ENCODE measurements at places on chromosomes 2 and 18.

DNA sequence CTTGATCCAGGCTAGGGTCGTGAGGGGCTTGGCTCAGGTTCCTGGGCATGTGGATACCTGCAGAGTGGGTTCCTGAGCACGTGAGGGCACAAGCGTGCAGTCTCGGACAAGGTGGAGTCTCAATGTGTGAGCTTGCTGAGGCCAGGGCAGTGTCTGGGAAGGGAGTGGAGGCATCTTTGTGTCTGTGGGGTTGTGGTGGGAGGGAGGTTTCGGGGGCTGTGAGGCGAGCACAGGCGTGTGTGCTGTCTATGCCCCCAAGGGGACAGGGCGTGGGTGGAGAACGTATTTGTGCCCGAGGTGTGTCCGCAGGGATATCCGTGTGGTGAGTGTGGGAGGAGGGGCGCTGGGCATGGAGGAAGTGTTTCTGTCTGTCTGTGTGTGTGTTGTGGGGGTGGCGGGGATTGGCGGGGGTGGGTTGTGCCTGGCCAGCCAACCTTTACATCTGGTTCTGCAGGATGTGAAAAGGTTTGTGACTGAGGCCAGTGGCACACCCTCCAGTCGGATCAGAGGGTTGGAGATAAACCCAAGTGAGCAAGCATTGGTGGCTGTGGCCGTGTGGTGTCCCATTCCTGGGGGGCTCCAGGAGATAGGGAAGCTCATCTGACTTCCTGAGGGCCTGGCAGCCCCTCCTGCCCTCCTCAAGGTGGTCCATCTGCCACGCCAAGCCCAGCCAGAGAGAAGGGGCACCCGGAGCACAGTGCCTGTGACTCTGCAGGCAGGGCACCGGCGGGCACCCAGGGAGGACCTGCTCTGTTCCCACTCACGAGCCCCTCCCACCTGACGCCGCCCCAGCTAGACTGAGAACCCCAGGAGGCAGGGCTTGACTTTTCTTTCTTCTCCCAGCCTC, 57.1 kb downstream of the ZFP36L2 start:
- DNase-seq: no peak

- DNase-seq: no peak
These were observed 259.1 kb upstream of the RBMS1 start for GRCh38 chr2:160752475-160753330.

GRCh38 chr2:77028032-77028600, 494.1 kb downstream of the LRRTM4 start:
- DNase-seq: no peak

GRCh38 chr2:57562495-57562894, 484.1 kb upstream of the VRK2 start:
- DNase-seq: no peak
